Activated CD4-positive, alpha-beta T cell treated with anti-CD3 and anti-CD28 coated beads, Interleukin-2, Interleukin-6, amounts not matched to agents 100 ng/mL and 50 ng/mL, durations not matched to agents 16 hours and 8 hours (primary cell): ENCODE measurements at places on chromosomes 11 and 22.

- DNase-seq, result no peak
These were observed 31.0 kb upstream of the RFPL3 start for GRCh38 chr22:32326647-32327046.

- DNase-seq, result peak; percentile 82
These were observed 9.1 kb downstream of the LMF2 start for GRCh38 chr22:50498322-50498890.

- DNase-seq, result no peak
These were observed 70.8 kb downstream of the GAB2 start for GRCh38 chr11:78346799-78347198.

- DNase-seq, result no peak
These were observed 49.4 kb upstream of the ADA2 start for GRCh38 chr22:17268501-17269223.

- no peak for DNase-seq
These were observed 18.5 kb downstream of the CD5 start for GRCh38 chr11:61120706-61121191.

GRCh38 chr22:32799496-32799895 is 2.0 kb upstream of the TIMP3 start:
- DNase-seq, result no peak

GRCh38 chr11:23948851-23949250 is 548.0 kb upstream of the LUZP2 start:
- DNase-seq, result no peak

DNA sequence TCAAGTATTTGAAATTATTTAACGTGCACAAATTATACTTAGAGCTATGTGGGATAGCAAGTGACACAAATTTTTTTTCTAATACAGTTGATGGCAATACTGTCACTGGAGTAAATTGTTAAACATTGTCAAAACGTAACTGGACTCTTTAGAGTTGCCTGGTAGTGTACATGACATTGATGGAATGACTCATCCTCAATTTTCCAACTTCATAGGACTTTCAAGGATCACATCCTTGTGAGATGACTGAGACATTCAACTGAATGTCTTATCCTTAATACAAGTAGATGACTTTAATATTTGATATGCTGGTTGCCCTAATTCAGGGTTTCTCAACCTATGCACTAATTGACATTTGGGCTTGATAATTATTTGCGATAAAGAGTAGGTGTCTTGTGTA is 310.0 kb downstream of the SWAP70 start:
- no peak for DNase-seq

- peak; percentile 45 for DNase-seq
These were observed 117.5 kb upstream of the TOP3B start for GRCh38 chr22:22099833-22100812.

- DNase-seq, result no peak
These were observed 42.4 kb downstream of the ZBTB44 start for GRCh38 chr11:130272336-130272735.

DNA sequence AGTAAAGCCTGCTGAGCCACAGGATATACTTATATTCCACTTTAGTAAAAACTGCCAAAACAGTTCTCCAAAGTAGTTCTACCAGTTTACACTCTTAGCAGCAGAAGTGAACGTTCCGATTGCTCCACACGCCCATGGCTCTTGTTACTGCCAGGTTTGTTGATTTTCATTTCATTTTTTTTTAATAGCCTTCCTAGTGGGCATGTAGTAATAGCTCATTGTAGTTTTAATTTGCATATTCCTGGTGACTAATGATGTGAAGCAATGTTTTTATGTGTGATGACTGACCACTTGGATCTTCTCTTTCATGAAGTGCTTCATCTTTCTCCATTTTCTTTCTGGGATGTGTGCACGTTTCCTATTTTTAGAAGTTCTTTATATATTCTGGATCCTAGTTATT is 4.8 kb upstream of the C11orf97 start:
- no peak for DNase-seq

- peak; percentile 16 for DNase-seq
These were observed 83.2 kb upstream of the CLDN5 start for GRCh38 chr22:19607192-19608002.

DNA sequence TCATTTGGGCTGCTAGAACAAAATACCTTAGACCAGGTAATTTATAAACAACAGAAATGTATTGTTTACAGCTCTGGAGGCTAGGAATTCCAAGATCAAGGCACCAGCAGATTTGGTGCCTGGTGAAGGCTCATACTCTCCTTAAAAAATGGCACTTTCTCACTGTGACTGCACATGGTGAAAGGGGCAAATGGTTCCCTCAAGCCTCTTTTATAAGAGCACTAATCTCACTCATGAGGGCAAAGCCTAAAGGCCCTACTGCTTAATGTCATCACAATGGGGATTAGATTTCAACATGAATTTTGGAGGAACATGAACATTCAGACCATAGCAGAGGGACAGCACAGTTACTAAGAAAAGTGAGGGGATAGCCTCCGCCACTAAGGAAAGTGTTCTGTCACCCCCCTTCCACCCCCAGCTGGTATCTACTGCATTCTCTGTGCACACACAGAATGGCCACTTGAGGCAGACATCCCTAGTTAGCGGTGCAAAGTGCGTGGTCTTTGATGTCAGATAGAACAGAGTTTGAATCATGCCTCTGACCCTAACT is 47.2 kb upstream of the CEP295 start:
- DNase-seq, result no peak
